Cerebellar cortex (tissue), 1 donor: ENCODE measurements at places on chromosomes 13 and 19.
A peak's percentile ranks its signal among the peaks of the same experiment; 100 is the strongest.

- DNase-seq, result no peak
Measured at GRCh38 chr13:98503175-98504028, 73.5 kb downstream of the STK24 start.

GRCh38 chr13:40981361-40981760, 37.8 kb downstream of the ELF1 start:
- no peak for DNase-seq

DNA sequence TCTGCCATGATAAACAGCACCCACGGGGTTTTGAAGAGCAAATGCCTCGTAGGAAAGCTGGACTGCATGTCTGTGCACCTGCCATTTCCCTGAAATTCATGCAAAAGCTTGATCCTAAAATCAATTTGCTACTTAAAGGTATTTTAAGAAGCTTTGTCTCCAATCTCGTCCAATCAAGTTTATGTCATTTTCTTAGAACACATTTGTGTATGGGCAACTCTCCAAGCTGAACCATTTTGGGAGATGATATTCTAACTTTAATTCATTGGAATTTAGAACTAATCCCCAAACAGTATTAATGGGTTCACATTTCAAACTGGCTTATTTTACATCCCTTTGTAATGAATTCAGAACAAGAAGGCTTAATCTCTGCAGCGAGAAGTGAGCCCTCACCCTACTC, 822 bp downstream of the ADPRHL1 start:
- DNase-seq, result no peak

DNA sequence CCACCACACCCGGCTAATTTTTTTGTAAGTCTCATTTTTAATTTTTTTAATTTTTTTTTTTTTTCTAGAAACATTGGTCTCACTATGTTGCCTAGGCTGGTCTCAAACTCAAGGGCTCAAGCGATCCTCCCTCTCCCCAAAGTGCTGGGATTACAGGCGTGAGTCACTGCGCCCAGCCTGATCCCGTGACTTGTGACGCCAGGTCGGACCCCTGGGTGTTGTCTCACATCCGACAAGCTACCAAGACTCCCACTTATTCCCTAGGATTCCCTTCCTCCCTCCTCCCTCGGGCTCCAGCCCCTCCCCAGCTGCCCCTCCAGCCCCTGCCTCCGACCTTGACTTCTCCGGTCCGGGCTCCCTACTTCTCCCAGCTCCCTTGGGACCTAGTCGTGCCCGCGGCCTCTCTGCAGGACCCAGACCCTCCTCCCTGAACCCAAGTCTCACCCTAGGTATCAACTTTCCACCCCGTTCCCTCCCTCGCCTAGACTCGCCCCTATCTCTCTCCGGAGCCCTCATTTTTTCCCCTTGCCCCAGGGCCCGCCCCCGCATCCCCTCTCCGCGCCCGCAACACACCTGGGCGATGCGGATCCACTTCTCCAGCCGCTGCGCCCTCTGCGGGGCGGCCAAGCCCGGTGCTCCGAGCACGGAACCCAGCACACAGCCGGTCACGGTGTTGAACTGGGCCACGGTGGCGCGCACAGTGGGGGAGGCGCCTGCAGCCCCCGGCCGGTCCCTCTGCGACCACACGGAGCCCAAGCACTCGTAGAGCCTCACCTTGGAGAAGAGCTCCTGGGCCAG, 13.1 kb downstream of the RGL3 start:
- DNase-seq, result no peak

DNA sequence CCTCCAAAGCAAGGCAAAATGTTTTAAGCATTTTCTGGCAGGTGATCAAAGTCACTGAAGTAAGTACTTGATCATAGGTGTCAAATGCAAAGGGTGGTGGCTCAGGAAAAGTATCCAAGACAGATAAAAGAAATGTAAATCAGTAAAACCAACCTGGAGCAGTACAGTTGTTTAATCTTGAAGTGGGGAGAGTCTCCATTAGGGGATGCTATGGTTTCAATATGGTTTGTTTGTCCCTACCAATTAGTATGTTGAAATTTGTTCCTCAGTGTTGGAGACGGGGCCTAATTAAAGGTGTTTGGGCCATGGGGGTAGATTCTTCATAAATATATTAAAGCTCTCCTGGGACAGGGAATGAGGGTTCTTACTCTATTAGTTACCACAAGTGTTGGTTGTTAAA, 1781.7 kb upstream of the PRR20A start:
- DNase-seq, result no peak

DNA sequence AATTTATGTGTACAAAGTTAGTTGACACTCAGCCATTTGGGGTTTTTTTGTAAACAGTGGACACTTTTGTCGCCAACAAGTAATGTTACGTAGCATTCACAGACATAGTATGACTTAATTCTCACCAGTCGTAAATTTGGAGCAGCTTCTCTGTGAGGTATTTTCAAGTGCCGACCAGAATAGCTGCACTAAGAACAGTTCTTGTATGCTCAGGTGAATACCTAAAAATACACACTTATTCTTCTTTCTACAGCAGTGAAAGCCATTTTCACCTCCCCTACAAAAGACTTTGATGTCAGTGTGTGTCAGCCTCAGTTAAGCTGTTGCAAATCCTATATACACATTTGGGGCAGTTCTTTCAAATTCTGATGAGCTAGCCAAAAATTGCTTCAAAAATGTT, 206.5 kb downstream of the ENOX1 start:
- DNase-seq, result no peak

- DNase-seq, result no peak
Measured at GRCh38 chr13:31055589-31055988, 106.1 kb downstream of the HSPH1 start.

- DNase-seq, result no peak
Measured at GRCh38 chr13:49319951-49320350, 72.2 kb downstream of the CDADC1 start.

GRCh38 chr13:27065582-27065981, 106.0 kb downstream of the USP12 start:
- DNase-seq, result no peak

- DNase-seq, result peak; percentile 23
Measured at GRCh38 chr19:13795595-13796300, 505 bp downstream of the ZSWIM4 start.

- DNase-seq, result no peak
Measured at GRCh38 chr13:23392313-23392712, 41.2 kb downstream of the SACS start.

- DNase-seq, result peak; percentile 97
Measured at GRCh38 chr19:49391581-49392399, 3.7 kb downstream of the KASH5 start.
